Sigmoid colon (tissue), 7 donors: ENCODE measurements at places on chromosomes 1 and 21.

- H3K4me3 ChIP-seq = no peak overlapping the region
- no peak overlapping the region for H3K27ac ChIP-seq
- no peaks in the 10 kb centered on the region for H3K4me1 ChIP-seq
- H3K27me3 ChIP-seq = no peaks in the 10 kb centered on the region
Measured at GRCh38 chr1:181675091-181675917, 192.0 kb downstream of the CACNA1E start.

- H3K36me3 ChIP-seq = no peaks in the 10 kb centered on the region
- peaks cover 8% of the 10 kb centered on the region for H3K27me3 ChIP-seq
- no peaks in the 10 kb centered on the region for H3K4me1 ChIP-seq
- no peak overlapping the region for H3K27ac ChIP-seq
Measured at GRCh38 chr1:6989212-6990159, 204.2 kb downstream of the CAMTA1 start.

DNA sequence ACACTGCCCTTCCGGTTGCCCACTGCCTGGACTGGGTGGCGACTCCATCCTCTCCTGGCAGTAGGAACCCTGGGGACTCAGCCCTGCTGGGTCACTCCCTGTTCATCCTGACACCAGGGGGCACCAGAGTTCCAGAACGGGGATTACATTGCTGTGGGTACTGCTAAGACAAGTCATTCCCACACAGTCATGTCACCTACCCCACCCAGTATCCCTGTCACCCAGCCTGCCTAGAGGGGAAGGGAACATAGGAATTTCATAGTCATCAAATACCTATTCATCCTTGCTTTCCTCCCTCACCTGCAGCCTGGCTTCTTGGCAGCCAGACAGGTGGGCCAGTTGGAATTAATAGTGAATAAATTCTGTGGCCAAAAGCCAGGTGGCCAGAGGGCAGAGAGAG is 9.8 kb upstream of the SFN start:
- peaks cover 19% of the 10 kb centered on the region for H3K4me1 ChIP-seq
- H3K27me3 ChIP-seq = no peaks in the 10 kb centered on the region
- H3K27ac ChIP-seq = no peak overlapping the region
- no peak overlapping the region for H3K4me3 ChIP-seq
- peaks cover 27% of the 10 kb centered on the region for H3K36me3 ChIP-seq

DNA sequence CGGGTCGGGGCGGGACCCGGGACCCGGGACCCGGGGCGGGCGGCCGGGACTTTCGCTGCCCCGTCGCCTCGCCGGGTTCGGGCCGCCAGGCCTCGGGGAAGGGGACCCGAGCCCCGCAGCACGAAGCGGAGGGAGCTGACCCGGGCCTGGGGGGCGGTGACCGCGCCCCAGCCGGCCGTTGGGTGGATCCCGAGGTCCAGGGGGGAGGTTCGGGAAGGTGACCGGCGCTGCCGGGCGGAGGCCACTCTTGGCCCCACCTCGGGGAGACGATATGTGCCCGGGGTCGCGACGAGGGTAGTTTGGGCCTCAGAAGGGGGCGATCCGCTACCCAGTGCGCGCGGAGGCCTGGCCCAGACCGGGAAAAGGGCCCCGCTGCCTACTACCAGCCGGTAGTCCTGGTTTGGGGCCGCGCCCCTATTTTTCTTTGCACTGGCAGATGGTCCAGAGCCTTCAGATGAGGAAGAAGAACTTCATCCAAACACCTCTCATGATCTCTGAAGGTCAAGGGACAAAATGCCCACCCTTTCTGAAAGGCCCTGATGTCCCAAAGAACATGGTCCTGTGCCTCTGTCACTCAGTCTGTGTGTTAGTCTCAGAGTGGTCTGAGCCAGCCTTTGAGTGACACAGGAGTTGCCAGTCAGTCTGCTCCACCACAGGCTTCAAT is 766 bp downstream of the AGO4 start:
- no peaks in the 10 kb centered on the region for H3K36me3 ChIP-seq
- H3K4me3 ChIP-seq = peak overlapping the region; percentile 88
- peak; percentile 64 for DNase-seq

DNA sequence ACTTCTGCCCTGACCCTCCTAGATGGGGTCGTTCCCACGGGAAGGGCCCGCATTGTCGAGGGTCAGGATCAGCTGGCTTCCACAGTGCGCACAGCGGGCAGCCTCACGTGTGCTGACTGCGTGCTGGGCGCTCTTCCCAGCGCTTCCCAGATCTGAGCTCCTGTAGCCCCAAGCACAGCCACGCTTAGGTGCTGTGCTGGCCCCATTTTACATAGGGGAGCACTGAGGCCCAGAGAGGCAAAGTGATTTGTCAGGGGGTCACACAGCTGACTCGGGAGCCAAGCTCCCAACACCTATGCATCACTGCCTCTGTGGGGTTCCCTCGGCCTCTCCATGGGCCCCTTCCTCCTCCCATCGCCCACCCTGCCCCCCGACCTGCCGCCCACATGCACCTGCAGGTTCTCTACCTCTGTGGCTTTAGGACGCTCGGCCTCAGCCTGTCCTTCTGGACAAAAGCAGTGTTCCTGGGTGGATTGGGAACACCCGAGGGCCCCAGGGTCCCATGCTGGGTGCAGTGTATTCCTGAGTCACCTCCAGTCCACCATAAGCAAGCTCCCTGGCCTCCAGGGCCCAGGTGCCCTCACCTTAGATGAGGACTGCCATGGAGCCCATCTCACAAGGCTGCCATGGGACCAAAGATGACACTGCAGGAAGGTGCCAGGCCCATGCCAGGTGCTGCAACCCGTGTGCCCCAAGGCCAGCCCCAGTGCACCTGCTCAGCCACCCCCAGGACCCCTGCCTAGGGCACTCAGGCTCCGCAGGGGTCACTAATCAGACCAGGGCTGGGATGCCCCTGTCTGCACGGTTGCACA is 23.3 kb downstream of the TFF3 start:
- H3K27me3 ChIP-seq = no peaks in the 10 kb centered on the region
- H3K36me3 ChIP-seq = peaks cover 16% of the 10 kb centered on the region
- no peaks in the 10 kb centered on the region for H3K4me1 ChIP-seq
- no peak overlapping the region for H3K4me3 ChIP-seq

DNA sequence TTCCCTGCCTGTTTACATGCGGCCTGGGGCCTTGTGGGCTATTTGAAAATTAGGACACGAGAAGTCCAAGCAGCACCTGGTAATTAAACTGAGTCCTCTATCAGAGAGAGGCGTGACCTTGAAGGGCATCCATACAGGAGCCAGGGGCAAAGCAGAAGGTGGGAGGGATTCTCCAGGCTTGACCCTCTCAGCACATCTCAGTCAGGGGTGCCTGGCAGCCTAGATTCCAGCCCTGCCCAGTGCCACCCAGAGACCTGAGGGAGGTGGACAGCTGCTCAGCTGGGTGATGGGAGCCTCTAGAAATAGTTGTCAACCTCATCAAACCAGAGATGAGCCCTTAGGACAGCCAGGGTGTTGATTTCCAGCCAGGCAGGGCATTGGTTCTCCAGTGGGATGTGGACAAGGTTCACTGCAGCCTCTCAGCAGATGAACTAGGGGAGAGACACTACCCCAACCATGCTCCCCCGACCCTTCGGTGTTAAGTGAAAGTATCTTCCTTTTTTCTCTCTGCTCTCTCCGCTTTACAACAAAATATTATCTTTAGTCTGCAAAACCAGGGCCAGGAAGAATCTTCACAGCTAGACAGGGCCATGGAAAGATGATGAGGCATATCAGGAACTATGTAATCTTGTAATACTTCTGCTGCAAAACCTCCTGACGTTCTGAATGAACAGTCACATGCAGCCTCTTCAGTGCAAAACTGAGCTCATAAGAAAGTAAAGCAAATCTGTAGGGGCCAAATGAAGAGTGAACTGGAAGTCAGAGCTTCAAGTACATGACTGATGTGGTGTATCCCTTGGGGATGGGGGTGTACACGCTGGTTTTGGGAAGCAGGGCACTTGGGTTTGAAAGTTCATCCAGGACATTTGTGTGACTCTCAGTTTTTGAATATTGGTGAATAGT is 35.9 kb upstream of the ATP5PO start:
- H3K36me3 ChIP-seq = no peaks in the 10 kb centered on the region
- H3K4me1 ChIP-seq = peaks cover 22% of the 10 kb centered on the region

DNA sequence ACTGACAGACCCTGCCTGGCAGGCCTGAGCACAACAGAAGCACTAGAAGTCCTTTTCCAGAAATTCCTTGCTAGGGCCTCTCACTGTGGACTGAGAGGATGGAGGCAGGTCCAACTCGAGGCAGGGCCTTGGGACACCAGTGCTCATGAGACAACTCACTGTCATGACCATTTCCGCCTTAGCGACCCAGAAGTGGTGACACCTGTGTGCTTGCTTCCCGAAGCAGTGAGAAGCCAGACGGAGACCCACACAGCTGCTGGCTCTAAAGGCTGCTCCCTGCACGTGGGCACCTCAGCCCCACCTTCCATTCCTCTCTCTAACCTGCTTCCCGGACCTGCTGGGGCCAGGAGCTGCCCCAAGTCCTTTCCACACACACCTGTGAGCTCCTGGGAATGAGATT is 33.0 kb downstream of the KCNC4 start:
- H3K27ac ChIP-seq = no peak overlapping the region
- H3K4me1 ChIP-seq = no peaks in the 10 kb centered on the region
- peak; percentile 52 for DNase-seq

- no peaks in the 10 kb centered on the region for H3K4me1 ChIP-seq
- H3K27me3 ChIP-seq = no peaks in the 10 kb centered on the region
- no peak overlapping the region for H3K4me3 ChIP-seq
- H3K36me3 ChIP-seq = no peaks in the 10 kb centered on the region
- H3K27ac ChIP-seq = no peak overlapping the region
Measured at GRCh38 chr1:105700723-105701122, 1355.8 kb upstream of the PRMT6 start.

GRCh38 chr1:36253161-36253862 is 29.1 kb downstream of the THRAP3 start:
- H3K4me1 ChIP-seq = peaks cover 82% of the 10 kb centered on the region
- H3K27me3 ChIP-seq = no peaks in the 10 kb centered on the region
- H3K4me3 ChIP-seq = no peak overlapping the region
- DNase-seq = no peak
- peak overlapping the region; percentile 11 for H3K27ac ChIP-seq

DNA sequence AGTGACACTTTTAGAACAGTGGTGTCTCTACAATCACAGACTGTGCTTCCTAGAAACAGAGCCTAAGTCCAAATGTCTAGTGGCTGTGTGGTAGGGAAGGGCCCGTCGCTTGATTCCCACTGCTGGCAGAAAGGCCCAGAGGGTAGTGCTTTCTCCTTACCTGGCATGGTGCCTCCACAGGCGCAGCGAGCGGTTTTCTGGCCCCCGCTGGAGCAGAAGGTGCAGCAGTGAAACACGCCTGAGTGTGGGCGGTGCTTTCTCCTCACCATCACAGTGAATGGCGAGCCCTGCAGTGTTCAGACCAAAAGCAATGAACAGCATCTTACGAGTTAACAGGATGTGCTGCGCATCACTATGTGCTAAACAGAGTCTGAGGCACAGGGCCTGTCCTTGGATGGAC is 8.3 kb downstream of the TRIM45 start:
- H3K4me3 ChIP-seq = no peak overlapping the region
- H3K27ac ChIP-seq = no peak overlapping the region
- H3K36me3 ChIP-seq = peaks cover 7% of the 10 kb centered on the region
- H3K27me3 ChIP-seq = no peaks in the 10 kb centered on the region
- H3K4me1 ChIP-seq = no peaks in the 10 kb centered on the region

DNA sequence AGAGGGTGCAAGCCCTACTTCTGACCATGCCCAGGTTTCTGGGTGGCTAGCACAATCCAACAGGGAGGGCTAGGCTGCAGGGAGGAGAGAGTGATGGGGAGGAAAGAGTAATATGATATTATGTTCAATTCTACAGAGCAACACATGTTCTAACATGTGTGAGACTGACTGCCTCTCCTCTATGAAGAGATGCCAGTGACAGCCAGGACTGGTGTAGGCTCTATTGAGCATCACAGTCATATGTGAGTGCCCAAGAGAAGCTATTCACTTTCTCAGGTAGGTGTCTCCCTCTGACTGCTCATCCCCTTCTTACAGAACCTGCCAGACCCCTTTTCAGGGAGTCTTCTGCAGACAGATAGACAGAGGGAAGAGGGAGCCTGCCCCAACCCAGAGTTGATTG is 446.1 kb downstream of the SIPA1L2 start:
- no peak overlapping the region for H3K4me3 ChIP-seq
- no peaks in the 10 kb centered on the region for H3K4me1 ChIP-seq
- no peak overlapping the region for H3K27ac ChIP-seq
- no peak for DNase-seq
- H3K27me3 ChIP-seq = no peaks in the 10 kb centered on the region
- no peaks in the 10 kb centered on the region for H3K36me3 ChIP-seq

DNA sequence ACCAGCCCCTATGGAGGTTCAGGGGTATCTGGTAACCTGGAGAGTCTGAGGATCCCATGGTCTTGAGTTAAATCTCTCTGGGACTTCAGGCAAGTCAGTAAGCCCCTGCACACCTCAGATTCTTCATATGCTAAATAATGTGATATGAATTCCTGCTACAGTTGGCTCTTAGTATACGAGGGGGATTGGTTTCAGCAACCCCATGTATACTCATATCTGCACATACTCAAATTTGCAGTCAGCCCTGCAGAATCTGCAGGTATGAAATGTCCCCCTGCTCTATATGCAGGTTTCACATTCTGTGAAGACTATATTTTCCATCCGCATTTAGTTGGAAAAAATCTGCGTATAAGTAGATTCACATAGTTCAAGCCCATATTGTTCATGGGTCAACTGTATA is 136.6 kb downstream of the TOMM20 start:
- no peaks in the 10 kb centered on the region for H3K27me3 ChIP-seq
- DNase-seq = no peak
- H3K36me3 ChIP-seq = no peaks in the 10 kb centered on the region
- H3K4me3 ChIP-seq = no peak overlapping the region
- H3K4me1 ChIP-seq = peaks cover 44% of the 10 kb centered on the region
- no peak overlapping the region for H3K27ac ChIP-seq

GRCh38 chr1:55073187-55073916 is 34.0 kb downstream of the PCSK9 start:
- no peak for DNase-seq
- peaks cover 95% of the 10 kb centered on the region for H3K36me3 ChIP-seq
- H3K4me1 ChIP-seq = no peaks in the 10 kb centered on the region
- no peaks in the 10 kb centered on the region for H3K27me3 ChIP-seq
- no peak overlapping the region for H3K4me3 ChIP-seq

DNA sequence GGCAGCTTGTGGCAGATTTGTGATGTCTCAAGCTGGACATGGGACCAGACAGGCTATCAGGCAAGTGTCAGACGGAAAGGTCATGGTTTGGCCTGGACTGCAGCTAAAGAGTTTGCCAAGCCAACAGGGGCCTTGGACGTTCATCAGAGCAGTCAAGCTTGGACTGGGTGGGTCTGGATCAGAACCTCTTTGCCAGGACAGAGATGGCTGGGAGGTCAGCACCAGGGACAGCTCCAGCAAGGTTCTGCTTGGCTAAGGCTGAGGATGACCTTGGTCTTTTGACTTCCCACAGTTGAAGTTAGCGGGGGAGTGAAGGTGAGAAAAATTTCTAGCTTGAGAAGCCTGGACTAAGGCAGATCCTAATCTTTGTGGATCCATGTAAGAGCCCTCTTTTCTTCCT is 68.1 kb downstream of the GRIK3 start:
- H3K4me3 ChIP-seq = no peak overlapping the region
- H3K4me1 ChIP-seq = no peaks in the 10 kb centered on the region
- DNase-seq = no peak
- peaks cover 18% of the 10 kb centered on the region for H3K27me3 ChIP-seq
- no peaks in the 10 kb centered on the region for H3K36me3 ChIP-seq

GRCh38 chr1:76433526-76433925 is 359.0 kb downstream of the ST6GALNAC3 start:
- H3K27ac ChIP-seq = no peak overlapping the region
- no peaks in the 10 kb centered on the region for H3K4me1 ChIP-seq
- no peak for DNase-seq
- H3K36me3 ChIP-seq = no peaks in the 10 kb centered on the region

- H3K27me3 ChIP-seq = no peaks in the 10 kb centered on the region
- H3K4me1 ChIP-seq = no peaks in the 10 kb centered on the region
- no peak overlapping the region for H3K27ac ChIP-seq
- no peak for DNase-seq
- H3K4me3 ChIP-seq = no peak overlapping the region
- H3K36me3 ChIP-seq = no peaks in the 10 kb centered on the region
Measured at GRCh38 chr1:223820515-223820858, 25.3 kb downstream of the TP53BP2 start.
